ENCODE measurements at places on chromosomes 13 and 19.

- DNase-seq, result no peak
These were observed 77.9 kb downstream of the CACNA1A start for GRCh38 chr19:13428352-13428751.

GRCh38 chr19:18896421-18896841 lies 473 bp upstream of the CERS1 start:
- no peak for DNase-seq

- DNase-seq, result no peak
These were observed 11.1 kb upstream of the LILRA5 start for GRCh38 chr19:54324071-54324470.

DNA sequence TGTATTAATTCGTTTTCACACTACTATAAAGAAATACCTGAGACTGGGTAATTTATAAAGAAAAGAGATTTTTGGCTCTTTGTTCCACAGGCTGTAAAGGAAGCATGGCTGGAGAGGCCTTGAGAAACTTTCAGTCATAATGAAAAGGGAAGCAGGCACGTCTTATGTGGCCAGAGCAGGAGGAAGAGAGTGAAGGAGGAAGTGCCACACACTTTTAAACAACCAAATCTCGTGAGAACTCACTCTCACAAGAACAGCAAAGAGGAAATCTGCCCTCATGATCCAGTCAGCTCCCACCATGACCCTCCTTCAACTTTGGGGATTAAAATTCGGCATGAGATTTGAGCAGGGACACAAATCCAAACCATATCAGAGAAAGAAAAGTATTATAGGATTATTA lies 1255.9 kb upstream of the MIR17HG start:
- DNase-seq, result no peak

GRCh38 chr13:93244141-93244917 lies 17.7 kb downstream of the GPC6 start:
- no peak for DNase-seq

DNA sequence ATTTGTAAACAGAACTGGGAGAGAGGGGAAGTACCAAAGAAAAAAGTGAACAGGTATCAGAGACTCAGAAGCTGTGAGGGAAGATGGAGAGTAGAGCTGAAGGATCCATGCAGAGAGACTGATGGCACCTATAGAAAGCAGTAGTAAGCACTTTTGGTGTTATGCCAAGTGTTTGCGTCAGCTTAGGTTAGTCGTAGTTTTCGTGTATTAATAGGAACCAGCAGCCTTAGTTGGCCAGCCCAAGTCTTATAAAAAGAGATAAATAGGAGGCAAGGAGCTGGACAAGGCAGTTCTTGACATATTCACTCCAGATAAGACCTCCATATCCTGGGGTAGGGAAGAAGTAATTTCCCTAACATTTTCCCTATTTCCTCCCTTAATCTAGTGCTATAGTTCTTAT lies 214.2 kb downstream of the OXGR1 start:
- no peak for DNase-seq

DNA sequence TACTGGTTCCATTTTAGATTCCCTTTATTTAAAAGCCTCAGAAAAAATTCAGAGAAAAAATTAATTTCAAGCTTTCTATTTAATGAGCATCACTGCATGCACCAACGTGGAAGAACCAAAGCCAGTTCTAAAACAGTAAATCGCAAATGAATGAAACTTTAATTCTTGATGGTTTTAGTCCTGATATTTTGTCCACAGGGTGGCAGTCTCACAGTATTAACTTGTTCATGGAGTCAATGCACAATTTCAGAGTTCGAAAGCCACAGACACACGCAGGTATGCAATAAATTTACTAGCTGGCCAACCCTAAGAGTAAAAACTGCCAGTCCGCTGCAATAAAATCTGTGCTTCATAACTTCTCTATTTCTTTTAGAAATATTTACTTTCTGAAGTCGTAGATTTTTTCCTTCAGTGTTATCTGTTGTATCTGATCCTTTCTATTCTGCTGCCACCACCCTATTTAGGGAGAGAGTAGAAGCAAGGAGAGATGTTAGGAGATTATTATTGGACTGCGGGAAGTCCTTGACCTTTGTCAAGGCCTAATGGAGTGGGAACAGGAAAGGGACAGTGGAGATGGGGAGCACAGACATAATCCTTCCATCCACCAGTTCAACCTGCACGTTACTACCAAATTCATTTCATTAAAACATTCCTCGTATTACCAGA lies 7.0 kb upstream of the WBP4 start:
- peak; percentile 15 for DNase-seq

GRCh38 chr13:26934096-26934495 lies 173.5 kb upstream of the GPR12 start:
- no peak for DNase-seq

DNA sequence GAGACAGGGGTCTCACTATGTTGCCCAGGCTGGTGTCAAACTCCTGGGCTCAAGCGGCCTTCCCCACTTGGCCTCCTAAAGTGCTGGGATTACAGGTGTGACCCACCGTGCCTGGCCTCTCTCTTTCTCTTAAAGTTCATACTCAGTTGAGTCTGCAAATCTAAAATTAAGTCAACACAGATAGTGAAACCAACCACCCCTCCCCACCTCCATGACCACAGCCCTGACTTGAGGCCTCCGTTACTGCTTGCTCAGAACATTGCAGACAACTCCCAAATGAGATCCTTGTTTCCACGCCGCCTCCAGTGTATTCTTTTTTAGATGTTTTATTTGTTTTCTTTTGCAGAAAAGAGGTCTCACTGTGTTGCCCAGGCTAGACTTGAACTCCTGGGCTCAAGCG lies 94.4 kb downstream of the CACNA1A start:
- DNase-seq, result no peak

GRCh38 chr13:50693727-50694126 lies 149.8 kb downstream of the DLEU7 start:
- no peak for DNase-seq

DNA sequence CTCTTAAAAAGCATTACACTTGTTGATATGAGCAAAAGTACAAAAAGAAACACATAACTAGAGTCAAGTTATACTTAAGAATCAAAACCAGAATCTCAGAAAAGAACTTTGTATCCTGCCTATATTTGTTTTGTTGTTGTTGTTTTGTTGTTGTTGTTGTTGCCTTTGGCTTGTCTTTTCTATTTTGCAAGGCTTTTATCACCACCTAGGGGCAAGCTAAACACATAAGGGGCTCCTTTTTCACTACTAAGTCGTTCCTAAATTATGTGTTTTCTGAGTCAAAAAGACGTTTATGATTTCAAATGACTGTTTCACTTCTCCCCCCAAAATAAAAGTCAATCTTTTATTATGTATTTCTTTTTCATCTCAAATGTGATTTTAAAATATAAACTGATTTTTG lies 250.2 kb downstream of the RBM26 start:
- no peak for DNase-seq

DNA sequence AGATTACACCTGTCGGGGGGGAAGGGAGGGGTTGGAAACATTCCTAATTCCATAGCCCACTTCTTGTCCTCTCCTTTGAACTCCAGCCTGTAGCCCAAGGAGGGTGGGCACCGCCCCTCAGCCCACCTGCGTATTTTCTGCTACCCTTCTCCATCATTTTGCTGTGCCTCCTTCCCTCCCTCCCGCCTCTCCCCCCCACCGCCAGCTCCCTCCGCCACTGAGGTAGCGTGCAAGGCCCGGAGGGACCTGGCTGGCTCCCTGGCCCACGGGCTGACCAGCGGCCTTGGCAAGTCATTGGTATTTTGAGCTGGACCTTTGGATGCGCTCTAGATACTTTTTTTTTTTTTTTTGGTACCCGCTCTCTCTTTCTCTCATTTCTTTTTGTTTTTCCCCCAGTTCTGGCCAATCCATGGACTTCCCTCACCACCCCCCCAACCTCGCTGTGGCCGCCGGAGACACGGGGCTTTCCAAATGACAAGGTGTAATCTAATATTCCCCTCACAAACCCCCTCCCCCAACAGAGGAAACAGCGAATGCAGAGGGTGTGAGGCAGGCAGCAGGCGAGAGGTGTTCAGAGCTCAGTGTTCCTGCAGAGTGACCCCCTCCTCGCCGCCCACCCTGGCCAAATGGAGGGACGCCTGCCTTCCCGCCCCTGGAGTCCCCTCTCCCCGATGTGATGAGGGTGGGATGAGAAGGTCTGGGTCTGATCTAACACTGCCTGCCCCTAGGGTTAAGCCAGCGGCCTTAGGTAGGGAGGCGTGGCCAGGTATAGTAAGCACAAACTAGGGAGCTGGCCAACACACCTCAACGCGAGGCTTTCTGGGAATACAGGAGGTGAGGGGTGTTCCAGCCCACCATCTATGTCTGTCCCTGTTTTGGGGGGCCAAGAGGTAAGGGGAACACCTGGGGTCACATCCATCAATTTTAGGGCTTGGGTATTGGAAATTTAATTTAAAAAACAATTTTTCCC lies 89.2 kb downstream of the PTPRS start:
- DNase-seq, result no peak

- DNase-seq, result no peak
These were observed 7.0 kb downstream of the CLASRP start for GRCh38 chr19:45045671-45046353.

- no peak for DNase-seq
These were observed 1380.5 kb upstream of the ATXN8OS start for GRCh38 chr13:68727165-68727564.

- DNase-seq, result no peak
These were observed 119.5 kb downstream of the EFNB2 start for GRCh38 chr13:106415971-106416370.

- DNase-seq, result no peak
These were observed 124.9 kb downstream of the CYSLTR2 start for GRCh38 chr13:48778610-48779009.

- DNase-seq, result peak; percentile 54
These were observed 5.2 kb upstream of the STK24 start for GRCh38 chr13:98581971-98582702.

GRCh38 chr19:9966448-9966847 lies 30.1 kb upstream of the OLFM2 start:
- DNase-seq, result no peak
